ENCODE measurements at places on chromosomes 3 and 15. TPM values are rescaled to one million over a fixed set of nuclear protein-coding genes. Genes with fewer than 3 reads are reported as not detected.

HEG1 gene
- 90.4 TPM for total RNA-seq

GNAT1 gene
- not detected for total RNA-seq

EPHA3 gene
- total RNA-seq: 2.5 TPM

LIPC gene
- 0.55 TPM for total RNA-seq

SLCO2A1 gene
- total RNA-seq: 27.2 TPM

GPR87 gene
- 0.28 TPM for total RNA-seq

TLR9 gene
- total RNA-seq: 1.1 TPM

CD200 gene
- 4.6 TPM for total RNA-seq

CPNE9 gene
- total RNA-seq: not detected

SPATA12 gene
- total RNA-seq: 0.15 TPM

HDAC11 gene
- 17.3 TPM for total RNA-seq

DGKG gene
- total RNA-seq: 13.7 TPM

ZDHHC23 gene
- 14.9 TPM for total RNA-seq

CLDN18 gene
- 114 TPM for total RNA-seq

GHSR gene
- total RNA-seq: not detected

CLEC3B gene
- total RNA-seq: 128 TPM

MFGE8 gene
- total RNA-seq: 78.6 TPM

MKRN3 gene
- total RNA-seq: not detected

ACAN gene
- 5.2 TPM for total RNA-seq

RSL24D1 gene
- 102 TPM for total RNA-seq

PPM1L gene
- total RNA-seq: 17.7 TPM

PLA1A gene
- total RNA-seq: 1.8 TPM

TTC21A gene
- total RNA-seq: 30.4 TPM

IQCF5 gene
- not detected for total RNA-seq

ASB14 gene
- total RNA-seq: 1.4 TPM

SPINK8 gene
- not detected for total RNA-seq

STAC gene
- 17.2 TPM for total RNA-seq

ZNF660 gene
- total RNA-seq: 3.7 TPM

RPL39L gene
- 5.0 TPM for total RNA-seq

TMEM44 gene
- total RNA-seq: 16.6 TPM

TMEM62 gene
- 25.7 TPM for total RNA-seq

DLEC1 gene
- total RNA-seq: 10.3 TPM

PRR20G gene
- not detected for total RNA-seq

EOMES gene
- 0.52 TPM for total RNA-seq

ZNF385D gene
- 3.1 TPM for total RNA-seq

SI gene
- total RNA-seq: not detected

ZPLD1 gene
- not detected for total RNA-seq

DPPA2 gene
- total RNA-seq: not detected

LMAN1L gene
- total RNA-seq: 0.31 TPM

Measured in lung (tissue), 17 donors.